Fibroblast of skin of left biceps (primary cell): ENCODE measurements at places on chromosomes 2 and 18.

- DNase-seq, result no peak
Observed at GRCh38 chr2:147937744-147938349, 82.7 kb downstream of the ORC4 start.

DNA sequence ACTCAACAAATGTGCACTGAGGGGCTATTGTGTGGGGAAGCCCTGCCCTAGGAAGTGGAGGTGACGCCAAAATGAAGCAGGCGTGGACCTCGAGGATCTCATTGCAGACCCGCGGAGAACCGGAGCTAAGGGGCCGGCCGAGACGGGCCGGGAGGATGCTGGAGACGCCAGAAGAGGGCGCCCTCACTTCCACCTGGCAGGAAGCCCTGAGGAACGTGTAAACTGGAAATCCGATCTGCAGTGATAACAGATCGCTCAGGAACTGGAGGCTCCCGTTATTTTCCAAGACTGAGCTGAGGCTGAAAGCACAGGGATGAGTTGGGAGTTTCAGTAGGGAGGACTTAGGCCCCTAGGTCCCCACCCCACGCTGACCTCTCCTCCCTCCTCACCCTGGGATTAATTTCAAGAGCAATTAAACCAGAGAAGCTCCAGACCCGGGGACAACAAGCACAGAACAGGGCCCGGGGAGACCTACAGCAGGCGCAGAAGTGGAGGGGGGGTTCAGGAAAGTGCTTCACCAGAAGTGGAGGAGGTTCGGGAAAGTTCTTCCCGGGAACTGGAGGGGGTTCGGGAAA, 7.7 kb upstream of the COL6A3 start:
- DNase-seq, result peak; percentile 63

GRCh38 chr2:78532762-78533379, 492.6 kb upstream of the REG3G start:
- no peak for DNase-seq

GRCh38 chr2:217289177-217289906, 429.5 kb upstream of the TNP1 start:
- no peak for DNase-seq

DNA sequence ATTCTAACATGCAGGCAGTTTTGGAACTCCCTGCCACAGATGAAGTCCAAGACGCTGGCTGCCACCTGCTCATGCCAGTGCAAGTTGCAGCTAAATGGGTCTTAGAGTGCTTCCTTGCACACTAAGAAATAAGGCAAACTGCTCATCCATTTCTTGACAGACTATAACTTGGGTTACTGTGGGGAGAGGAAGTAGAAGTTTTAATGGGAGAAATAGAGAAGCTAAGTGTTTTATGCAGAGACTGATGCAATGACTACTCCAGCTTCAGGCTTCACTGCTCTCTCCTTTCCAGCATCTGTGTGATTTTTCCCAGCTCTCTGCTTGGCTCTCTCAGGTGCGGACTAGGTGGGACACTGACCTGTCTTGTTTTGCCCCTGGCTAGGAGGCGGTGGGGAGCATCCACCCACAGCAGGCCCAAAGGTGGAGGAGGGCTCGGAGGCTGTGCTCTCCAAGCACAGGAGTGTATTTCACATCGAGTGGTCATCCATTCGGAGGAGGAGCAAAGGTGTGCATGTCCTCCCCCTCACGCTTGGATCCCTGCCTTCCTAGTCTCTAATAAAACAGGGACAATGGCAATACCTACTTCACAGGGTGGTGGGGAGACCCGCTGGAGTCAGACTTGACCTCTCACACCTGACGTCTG, 48.2 kb downstream of the SLC14A2 start:
- DNase-seq, result no peak

GRCh38 chr18:58937071-58937886, 72.6 kb downstream of the ZNF532 start:
- DNase-seq, result peak; percentile 11

- DNase-seq, result no peak
Observed at GRCh38 chr2:160674146-160674750, 180.6 kb upstream of the RBMS1 start.

- no peak for DNase-seq
Observed at GRCh38 chr2:146131048-146131447, 1611.1 kb upstream of the ZEB2 start.

- DNase-seq, result no peak
Observed at GRCh38 chr2:39732482-39732881, 46.6 kb downstream of the THUMPD2 start.

DNA sequence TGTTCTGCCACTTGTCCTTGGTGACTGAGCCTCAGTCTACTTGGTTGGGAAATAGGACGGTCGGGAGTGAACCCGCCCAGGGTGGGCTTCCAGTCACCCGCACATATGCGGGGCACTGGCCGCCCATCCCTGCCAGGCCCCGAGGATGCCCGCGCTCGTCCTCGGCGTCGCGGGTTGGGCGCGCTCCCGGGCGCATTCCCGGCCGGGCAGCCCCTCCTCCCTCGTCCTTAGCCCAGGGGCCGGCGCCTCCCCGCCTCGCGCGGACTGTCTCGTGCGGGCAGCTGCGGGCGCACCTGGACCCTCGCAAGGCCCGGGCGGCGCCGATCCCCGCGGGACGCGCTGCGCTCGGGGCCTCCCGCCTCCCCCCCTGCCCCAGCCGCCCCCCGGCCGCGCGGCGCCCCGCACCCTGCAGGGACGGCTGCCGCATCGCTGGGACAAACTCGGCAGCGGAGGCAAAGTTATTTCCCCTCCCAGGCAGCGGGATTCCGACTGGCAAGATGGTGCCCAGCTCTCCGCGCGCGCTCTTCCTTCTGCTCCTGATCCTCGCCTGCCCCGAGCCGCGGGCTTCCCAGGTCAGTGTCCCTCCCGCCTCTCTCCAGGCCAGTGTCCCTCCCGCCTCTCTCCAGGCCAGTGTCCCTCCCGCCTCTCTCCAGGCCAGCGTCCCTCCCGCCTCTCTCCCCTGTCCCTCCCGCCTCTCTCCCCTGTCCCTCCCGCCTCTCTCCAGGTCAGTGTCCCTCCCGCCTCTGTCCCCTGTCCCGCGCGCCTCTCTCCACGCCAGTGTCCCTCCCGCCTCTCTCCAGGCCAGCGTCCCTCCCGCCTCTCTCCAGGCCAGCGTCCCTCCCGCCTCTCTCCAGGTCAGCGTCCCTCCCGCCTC, at the start of gene FBLN7:
FBLN7 (plus strand) TSS at position 227 of the 874 bp plus-strand sequence; CDS start at position 498, 271 bp downstream.
- DNase-seq, result no peak

DNA sequence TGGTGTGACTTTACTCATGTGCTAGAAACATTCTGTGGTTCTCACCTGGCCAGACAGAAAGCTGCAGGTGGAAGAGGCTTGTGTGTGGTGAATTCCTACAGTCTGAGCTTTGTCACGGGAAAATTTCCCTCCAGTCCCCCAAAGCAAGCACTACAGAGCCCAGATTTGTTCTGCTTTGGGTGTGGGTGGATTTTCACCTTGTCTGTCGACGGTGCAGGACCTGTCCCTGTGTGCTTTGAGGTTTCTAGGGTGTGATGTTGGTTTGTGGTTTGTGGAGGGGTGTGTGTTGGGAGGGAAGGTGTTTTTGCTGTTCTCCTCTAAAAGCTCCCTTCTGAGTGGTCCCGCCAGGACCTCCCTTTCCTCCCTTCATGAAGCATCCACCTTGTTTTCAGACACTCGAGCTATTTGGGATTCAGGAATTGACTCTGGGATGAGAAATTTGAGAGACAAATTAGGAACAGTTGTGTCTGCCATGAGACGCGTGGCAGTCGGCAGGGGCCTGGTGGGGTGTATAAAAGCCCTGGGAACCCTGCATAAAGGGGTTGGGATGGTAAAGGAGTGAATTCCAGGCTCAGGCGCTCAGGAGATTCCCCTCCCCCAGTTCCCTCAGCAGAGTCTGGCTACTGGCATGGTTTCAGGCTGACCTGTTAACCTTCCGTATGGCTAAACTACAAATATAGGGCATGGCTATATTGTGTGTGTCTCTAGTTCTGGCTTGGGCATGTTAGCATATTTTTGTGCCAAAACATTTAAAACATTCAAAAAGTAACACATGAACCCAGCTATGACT, 65.5 kb downstream of the DGKD start:
- no peak for DNase-seq
